Skeletal muscle tissue (tissue), 5 donors: ENCODE measurements at places on chromosomes 16 and 17. TPM values are rescaled to one million over a fixed set of nuclear protein-coding genes. Genes with fewer than 3 reads are reported as not detected.

The SKA2 gene
- total RNA-seq: 25.1 TPM

The FAM20A gene
- total RNA-seq: 5.2 TPM

The CHST5 gene
- not detected for total RNA-seq

The ABCA9 gene
- total RNA-seq: 30.3 TPM

The ZC3H18 gene
- 14.6 TPM for total RNA-seq

The ABI3 gene
- 1.0 TPM for total RNA-seq

The MYLK3 gene
- total RNA-seq: 13.6 TPM
